NCI-H510A (cell line): ENCODE measurements at places on chromosomes 4 and X.

GRCh38 chr4:68948044-68948743 lies 3.4 kb downstream of the UGT2A3 start:
- no peak for DNase-seq

DNA sequence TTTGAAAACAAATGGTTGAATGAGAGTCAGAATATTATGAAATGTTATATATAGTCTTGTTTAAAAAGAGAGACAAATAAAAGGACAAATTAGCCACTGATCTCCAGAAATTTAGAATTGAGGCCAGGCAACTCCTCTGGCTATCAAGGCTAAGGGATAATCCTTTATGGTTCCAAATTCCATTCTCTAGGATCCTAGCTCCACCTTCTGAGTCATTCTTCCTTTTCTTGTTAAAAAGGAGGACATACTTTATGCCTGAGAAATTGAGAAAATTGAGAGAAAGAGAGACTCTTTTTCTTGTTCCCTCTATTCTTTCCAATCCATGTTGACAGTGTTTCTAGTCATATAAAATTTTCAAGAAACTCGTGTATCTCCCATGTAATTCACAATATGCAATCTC lies 1299.5 kb downstream of the FSTL5 start:
- DNase-seq = no peak

GRCh38 chrX:34656842-34657725 lies at the start of gene TMEM47:
Gene TMEM47, minus strand, starts transcription at chrX:34657285. Its CDS starts 256 bp downstream, at chrX:34657029.
- DNase-seq = peak; percentile 68

DNA sequence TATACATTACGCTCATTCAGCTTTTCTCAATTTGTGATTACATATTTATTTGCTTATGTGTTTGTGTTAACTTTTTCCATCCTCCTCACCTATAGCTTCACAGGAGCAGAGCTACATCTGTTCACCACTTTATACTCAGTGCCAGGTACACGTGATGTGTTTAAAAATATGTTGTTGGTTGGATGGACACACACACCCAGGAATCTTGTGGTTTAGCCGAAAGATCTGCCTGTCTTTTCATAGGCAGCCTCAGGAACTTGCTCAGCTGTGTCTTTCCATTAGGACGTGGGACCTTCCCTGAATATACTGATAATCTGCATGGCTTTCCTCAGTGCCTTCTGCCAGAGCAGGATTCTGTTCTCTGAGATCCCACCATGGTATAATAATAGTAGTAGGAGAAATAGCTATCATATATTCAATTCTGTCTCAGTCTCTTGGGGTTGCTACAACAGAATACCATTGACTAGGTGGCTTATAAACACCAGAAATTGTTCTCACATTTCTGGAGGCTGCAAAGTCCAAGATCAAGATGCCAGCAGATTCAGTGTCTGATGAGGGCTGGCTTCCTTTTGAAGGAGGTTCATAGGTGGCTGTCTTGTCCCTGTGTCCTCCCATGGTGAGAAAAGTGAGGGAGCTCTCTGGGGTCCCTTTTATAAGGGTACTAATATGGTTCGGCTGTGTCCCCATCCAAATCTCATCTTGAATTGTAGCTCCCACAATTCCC lies 50.0 kb upstream of the SOD3 start:
- no peak for DNase-seq

- no peak for DNase-seq
Observed at GRCh38 chr4:2289955-2290333, 28.0 kb upstream of the MXD4 start.

- no peak for DNase-seq
Observed at GRCh38 chr4:40058121-40058520, 1.5 kb downstream of the N4BP2 start.

GRCh38 chr4:85966373-85966772 lies 393.5 kb downstream of the MAPK10 start:
- DNase-seq = no peak

DNA sequence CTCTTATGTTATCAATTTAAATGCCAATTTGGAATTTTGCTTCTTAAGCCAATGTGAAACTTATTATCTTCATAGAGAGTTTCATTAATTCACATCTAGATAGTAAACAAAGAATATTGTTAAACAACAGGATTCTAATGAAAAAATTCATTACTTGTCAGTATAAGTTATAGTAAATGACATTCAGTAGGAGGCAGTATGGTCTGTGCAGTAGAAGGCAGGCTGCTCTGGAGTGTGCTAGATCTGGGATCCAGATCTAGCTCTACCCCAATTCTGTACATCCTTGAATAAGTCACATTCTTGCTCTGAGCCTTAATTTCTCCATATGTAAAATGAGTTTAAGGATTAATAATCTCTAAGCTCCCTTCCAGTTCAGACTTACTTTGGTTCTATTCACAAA lies 202.7 kb upstream of the POU3F4 start:
- no peak for DNase-seq

DNA sequence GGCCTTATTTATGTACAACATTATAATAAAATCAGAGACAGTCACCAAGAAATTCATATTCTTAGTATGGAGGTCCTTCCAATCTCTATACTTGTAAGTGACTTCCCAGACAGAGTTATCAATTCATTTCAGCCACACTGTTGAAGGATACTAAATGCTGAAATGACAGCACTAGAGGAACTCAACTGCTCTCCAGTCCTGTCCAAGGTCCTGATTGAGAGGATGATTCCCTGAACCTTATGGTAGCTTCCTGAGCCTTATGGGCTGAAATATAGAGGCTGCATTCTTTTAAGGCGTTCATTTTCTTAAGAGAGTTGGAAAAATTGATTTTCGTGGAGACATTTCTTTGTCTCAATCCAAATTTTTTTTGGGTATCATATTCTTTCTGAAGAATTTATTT lies 205.9 kb downstream of the TLL1 start:
- DNase-seq = no peak

GRCh38 chr4:175824076-175824475 lies 12.0 kb upstream of the GPM6A start:
- DNase-seq = no peak

DNA sequence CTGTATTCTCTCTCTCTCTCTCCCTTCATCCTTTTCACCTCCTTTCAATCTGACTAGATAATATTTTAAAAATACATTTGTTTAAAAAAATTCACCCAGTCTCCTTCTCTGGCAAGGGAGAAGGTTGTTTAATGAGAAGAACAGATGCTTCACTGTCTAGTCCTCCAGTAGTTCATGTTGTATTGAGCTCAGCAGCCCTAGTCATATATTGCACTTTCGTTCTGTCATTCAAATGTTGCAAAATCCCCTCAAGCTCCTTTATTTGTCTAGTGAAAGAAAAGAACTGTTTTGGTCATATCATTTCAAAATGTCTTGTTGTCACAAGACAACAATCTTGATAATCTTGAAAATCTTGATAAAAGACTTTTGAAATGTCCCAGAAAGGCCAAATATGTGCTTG lies 248.0 kb downstream of the GALNTL6 start:
- DNase-seq = no peak

- DNase-seq = peak; percentile 1
Observed at GRCh38 chrX:17242470-17242869, 132.5 kb upstream of the NHS start.
